Mammary microvascular endothelial cell (primary cell): ENCODE measurements at places on chromosomes 6 and 20. TPM values are rescaled to one million over a fixed set of nuclear protein-coding genes. Genes with fewer than 3 reads are reported as not detected.

Gene MATN4
- 0.20 TPM in 1 of 2 replicates, not detected in the other for total RNA-seq

Gene PAK5
- total RNA-seq: not detected in 2 replicates

Gene SPEF1
- total RNA-seq: not detected in 2 replicates

Gene BCAS4
- total RNA-seq: 1.00 and 3.4 TPM in 2 replicates
